Muscle of arm (tissue), 14 donors: ENCODE measurements at places on chromosomes 6 and 20. TPM values are rescaled to one million over a fixed set of nuclear protein-coding genes. Genes with fewer than 3 reads are reported as not detected.

TAF11 gene
- 54.1 TPM for polyA plus RNA-seq

SIRPD gene
- not detected for polyA plus RNA-seq

SAMD3 gene
- 6.0 TPM for polyA plus RNA-seq

OR2J3 gene
- not detected for polyA plus RNA-seq

ZBTB9 gene
- polyA plus RNA-seq, result 7.8 TPM

RAB5IF gene
- 35.6 TPM for polyA plus RNA-seq

COL12A1 gene
- 469 TPM for polyA plus RNA-seq

OR2B6 gene
- not detected for polyA plus RNA-seq

SLC17A1 gene
- polyA plus RNA-seq, result not detected

GCNT2 gene
- polyA plus RNA-seq, result 2.7 TPM
